Hepatocyte (in vitro differentiated cells): ENCODE measurements at places on chromosomes 3 and 15.
A peak's percentile ranks its signal among the peaks of the same experiment; 100 is the strongest.

- H3K4me3 ChIP-seq, result no peak within 1 kb of the TSS
- no peak for DNase-seq
- no peaks in the 10 kb centered on the region for H3K27me3 ChIP-seq
These were observed at the start of gene RHO for GRCh38 chr3:129528589-129529100. Gene RHO, plus strand, starts transcription at chr3:129528639. Its CDS starts 95 bp downstream, at chr3:129528734.

GRCh38 chr3:112000367-112000771, 1.6 kb downstream of the TAGLN3 start:
- H3K36me3 ChIP-seq, result no peaks in the 10 kb centered on the region
- no peak overlapping the region for H3K4me3 ChIP-seq
- no peak overlapping the region for H3K27ac ChIP-seq
- DNase-seq, result no peak
- H3K27me3 ChIP-seq, result peaks cover 18% of the 10 kb centered on the region

DNA sequence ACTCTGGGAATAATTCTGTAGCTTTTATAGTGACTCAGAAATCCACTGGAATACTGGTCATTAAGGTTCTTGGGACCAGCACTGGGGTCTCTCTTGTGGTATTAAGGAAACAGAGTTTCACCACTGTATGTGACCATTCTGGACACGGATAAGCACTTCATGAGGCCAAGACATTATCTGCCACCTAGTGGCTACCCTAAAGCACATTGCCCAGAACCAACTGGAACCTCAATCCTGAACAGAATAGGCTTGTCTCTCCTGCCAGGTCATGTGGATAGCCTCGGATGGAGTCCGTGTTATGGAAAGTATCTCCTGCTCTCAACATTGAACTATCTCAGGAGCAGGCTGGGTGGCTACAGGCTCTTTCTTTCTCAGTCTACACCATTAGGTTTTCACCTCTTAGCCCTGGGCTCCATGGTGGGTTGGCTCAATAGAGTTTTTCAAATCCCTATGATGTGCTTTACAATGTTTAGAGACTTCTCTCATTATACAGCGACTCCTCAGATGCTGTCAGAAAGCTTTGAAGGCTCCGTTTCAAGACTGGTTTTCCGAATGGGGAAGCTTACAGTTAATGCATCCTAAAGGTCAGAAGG, 167.6 kb upstream of the ST8SIA2 start:
- no peak overlapping the region for H3K27ac ChIP-seq
- H3K4me1 ChIP-seq, result no peaks in the 10 kb centered on the region
- no peak overlapping the region for H3K4me3 ChIP-seq
- DNase-seq, result peak; percentile 58
- H3K36me3 ChIP-seq, result no peaks in the 10 kb centered on the region
- H3K27me3 ChIP-seq, result no peaks in the 10 kb centered on the region

DNA sequence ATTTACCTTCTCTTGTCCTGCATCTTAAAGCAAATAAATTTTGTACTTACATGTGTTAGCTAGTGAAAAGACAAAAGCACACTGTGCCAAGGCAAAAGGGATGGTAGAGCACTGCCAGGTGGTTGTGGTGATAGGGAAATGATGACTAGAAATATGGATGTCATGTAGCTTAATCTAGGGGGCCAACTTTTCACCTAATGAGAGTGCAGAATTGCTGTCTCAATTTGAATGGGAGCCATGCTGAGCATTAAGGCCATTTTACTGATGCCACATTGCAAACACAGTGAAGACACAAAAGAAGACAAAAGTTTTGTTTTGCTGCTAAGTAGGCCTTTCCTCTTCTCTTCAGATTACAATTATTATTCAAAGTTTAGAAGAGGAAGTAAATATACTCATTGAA, 274.7 kb downstream of the PDCD6IP start:
- H3K36me3 ChIP-seq, result no peaks in the 10 kb centered on the region
- no peaks in the 10 kb centered on the region for H3K4me1 ChIP-seq
- H3K4me3 ChIP-seq, result no peak overlapping the region
- no peak for DNase-seq
- H3K27ac ChIP-seq, result no peak overlapping the region

DNA sequence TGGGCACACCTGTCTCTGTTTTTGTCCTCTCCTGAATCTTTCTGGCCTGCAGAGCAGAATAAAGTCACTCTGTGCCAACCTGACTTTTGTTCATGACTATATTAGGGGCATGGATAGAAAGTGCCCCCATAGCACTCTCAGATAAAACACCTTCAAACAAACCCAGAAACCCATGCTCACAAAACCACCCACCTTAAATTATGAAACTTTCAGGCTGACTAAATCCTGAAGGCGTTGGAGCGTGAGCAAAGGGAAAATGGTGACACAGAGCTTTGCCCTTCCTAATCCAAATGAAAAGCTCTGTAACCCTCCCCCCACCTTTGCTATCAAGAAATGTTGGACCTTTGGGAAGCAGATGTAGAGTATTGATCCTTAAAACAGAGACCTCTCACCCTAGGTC, 138.9 kb downstream of the IGF1R start:
- H3K4me3 ChIP-seq, result no peak overlapping the region
- H3K27ac ChIP-seq, result peak overlapping the region; percentile 73
- H3K27me3 ChIP-seq, result no peaks in the 10 kb centered on the region
